ENCODE measurements at places on chromosomes 1 and 21.

DNA sequence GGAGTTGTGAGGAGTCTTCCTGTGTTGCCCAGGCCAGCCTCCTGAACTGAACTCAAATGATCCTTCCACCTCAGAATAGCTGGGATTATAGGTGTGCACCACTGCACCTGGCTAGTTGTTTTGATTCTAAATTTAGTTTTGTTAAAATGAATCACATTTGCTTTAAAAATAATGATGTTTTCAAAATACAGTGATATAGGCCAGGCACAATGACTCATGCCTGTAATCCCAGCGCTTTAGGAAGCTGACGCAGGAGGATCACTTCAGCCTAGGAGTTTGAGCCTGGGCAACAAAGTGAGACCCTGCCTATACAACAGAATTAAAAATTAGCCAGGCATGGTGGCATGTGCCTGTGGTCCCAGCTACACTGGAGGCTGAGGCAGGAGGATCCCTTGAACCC is 24.3 kb downstream of the RTCA start:
- no peak for DNase-seq

- no peak for DNase-seq
These were observed 225.3 kb downstream of the SPATA17 start for GRCh38 chr1:217856342-217857034.

- no peak for DNase-seq
These were observed 18.2 kb downstream of the CNTN2 start for GRCh38 chr1:205061227-205061626.

DNA sequence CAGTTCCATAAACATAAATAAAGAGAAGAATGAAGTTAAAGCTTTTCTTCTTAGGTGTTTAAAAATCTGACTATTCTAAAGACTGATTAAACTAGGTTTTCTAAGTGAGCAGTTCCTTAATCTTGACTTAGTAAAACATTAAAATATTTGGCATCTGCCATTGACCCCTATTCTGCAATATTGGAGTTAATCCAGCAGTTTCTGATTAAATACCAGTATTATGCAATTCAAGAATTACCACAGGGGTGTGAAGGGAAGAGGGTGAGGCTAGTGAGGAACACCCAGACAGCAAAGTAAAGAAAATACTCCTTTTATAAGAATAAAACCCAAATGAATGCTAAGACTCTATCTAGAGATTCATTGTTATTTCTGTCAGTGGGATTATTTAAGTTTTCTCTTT is 40.9 kb downstream of the CLIC4 start:
- no peak for DNase-seq

DNA sequence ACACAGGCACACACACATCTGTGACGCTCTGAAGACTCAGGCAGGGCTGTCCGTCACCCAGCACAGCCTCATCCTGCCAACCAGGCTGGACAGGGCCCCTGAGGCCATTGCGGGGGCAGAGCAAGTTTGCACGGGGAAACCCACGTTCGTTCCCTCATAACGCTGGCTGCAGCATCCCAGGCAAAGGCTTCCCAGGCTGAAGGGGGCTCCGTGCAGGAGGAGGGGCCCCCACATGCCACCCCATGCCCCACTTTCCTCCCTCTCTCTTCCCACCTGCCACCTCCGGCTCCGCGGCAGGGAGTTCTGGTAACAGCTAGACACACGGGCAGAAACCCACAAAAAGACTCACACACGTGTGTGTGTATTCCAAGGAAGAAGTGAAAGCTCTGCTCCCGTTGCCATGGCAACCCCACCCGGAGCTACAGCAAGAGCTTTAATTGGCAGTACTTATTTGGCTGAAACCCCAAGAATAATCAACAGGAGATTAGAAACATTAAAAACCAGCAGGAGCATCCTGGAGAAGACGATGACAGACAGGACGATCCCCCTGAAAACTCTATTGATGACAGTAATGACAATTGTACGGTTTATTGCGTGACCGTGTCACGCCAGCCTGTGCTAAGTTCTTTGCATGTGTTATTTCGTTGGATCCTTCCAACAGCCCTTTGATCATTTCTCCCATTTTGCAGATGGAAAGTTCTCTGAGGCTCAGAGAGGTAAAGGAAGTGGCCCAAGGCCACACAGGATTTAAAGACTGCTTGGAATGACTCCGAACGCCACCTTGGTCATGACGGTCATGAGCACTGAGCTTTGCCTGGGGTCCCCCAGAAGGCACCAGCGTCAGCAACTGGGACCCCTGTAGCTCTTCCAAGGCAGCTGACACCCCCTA is 247.1 kb downstream of the NPHP4 start:
- no peak for DNase-seq

- DNase-seq, result no peak
These were observed 54.6 kb downstream of the RAP1GAP start for GRCh38 chr1:21614419-21615115.

- DNase-seq, result no peak
These were observed 11.8 kb upstream of the CELSR2 start for GRCh38 chr1:109237512-109237911.

DNA sequence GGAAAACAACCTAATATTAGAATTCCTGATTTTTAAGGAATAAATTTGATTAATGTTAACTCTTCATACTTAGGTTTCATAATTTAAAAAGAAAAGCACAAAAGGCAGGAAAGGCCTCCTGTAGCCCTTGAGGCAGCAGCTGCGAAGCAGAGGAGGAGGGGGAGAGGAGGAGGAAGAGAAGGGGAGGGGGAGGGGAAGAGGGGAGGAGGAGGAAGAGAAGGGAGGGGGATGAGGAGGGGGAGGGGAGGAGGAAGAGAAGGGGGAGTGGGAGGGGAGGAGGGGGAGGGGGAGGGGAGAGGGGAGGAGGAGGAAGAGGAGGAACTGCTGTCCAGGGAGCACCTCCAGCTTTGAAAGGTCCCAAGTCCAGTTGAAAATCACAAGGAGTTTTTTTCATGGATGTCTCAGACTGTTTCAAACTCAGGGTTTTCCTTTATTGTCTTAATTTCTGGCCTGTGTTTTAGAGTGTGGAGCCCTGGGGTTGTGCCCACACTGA is 35.1 kb upstream of the DIP2A start:
- no peak for DNase-seq

- DNase-seq, result no peak
These were observed 31.8 kb downstream of the UBE2U start for GRCh38 chr1:64235181-64235580.

- DNase-seq, result no peak
These were observed 6.1 kb upstream of the PSMA5 start for GRCh38 chr1:109432336-109432735.

DNA sequence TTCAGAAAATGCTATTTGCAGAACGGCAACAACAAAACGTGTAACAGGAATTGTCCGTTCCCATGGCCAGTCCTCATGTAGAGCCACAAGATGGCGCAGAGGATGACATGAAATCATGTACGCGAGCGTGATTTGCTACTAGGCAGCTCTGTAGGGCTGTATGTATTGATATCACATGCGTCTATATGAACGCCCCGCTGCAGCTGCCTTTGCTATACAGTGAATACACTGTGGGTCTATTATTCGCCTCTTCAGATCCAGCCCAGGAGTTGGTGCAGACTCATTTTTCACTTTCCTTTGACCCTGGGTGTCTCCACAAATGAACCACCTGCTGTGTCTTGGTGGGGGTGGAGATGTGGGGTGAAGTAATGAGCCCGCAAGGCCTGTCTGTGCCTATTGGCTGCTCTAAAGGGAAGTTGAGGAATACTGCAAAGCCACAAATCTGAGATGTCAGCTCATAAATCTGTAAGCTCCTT is 361.5 kb downstream of the KIF26B start:
- no peak for DNase-seq

GRCh38 chr1:15350551-15351200 is 59.0 kb upstream of the EFHD2 start:
- DNase-seq, result no peak

DNA sequence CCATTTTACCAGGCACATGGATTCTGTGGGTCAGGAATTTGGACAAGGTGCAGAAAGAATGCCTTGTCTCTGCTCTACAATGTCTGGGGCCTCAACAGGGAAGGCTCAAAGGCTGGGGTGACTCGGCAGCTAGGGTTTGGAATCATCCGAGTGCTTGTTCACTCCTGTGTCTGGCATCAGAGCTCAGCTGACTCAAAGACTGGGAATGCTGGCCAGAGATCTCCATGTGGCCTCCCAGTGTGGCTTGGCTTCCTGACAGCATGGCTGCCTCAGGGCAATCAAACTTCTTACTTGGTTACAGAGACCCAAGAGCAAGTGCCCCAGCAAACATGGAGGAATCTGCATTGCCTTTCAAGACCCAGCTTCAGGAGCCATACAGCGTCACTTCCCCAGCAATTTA is 110.5 kb downstream of the TOMM20 start:
- no peak for DNase-seq

- DNase-seq, result no peak
These were observed 61.5 kb upstream of the RAVER2 start for GRCh38 chr1:64683419-64683818.

DNA sequence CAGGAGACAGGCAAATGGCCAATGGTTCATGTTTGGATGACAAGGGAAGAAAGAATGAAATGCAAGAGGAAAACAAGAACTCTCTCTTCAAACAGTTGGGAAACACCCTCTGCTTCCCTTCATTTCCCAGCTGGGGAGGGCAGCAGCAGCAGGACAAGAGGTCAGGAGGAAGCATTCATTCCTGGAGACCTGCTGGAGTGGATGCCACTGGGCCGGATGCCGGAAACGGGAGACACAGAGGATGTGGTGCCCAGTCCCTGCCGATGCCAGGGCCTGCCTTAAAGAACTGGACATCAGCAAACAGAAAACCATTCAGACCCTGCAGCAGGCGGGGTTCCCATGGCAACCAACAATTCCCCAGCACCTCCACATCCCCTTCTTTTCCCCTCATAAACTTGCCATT is 102.3 kb upstream of the ZNF648 start:
- DNase-seq, result no peak

DNA sequence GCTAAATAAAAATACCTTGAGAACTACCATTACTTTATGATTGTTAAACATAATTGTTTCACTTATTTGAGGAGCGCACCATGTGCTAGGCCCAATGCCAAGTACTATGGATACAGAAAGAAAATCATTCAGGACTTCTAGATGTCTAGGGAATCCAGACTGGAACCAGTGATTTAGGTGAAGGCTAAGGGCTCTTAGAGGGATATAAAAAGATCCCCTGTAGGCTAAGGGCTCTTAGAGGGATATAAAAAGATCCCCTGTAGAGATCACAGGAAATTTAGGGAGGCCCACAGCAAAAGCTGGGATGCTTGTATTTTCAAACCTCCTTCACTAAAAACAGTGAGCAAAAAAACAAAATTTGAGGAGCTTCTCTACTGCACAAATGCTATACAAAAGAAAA is 6.7 kb downstream of the TOR1AIP2 start:
- DNase-seq, result no peak

DNA sequence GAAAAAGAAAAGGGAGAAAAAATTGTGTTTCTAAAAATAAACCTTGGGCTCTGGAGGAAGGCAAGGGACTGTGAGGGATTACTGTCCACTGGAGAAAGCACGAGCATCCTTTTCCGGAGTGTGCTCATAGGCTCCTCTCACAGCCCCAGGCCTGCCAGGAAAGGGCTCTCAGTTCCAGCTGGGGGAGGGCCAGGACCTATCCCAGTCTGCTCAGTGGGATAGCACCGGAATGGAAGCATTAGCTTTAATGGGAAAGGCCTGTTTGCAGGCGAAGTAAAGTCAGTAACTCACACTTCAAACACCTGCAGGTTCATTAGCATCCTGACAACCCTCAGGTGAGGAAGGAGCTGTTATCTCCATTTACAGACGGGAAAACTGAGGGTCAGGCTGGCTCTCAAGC is 113.9 kb upstream of the USP24 start:
- DNase-seq, result no peak

DNA sequence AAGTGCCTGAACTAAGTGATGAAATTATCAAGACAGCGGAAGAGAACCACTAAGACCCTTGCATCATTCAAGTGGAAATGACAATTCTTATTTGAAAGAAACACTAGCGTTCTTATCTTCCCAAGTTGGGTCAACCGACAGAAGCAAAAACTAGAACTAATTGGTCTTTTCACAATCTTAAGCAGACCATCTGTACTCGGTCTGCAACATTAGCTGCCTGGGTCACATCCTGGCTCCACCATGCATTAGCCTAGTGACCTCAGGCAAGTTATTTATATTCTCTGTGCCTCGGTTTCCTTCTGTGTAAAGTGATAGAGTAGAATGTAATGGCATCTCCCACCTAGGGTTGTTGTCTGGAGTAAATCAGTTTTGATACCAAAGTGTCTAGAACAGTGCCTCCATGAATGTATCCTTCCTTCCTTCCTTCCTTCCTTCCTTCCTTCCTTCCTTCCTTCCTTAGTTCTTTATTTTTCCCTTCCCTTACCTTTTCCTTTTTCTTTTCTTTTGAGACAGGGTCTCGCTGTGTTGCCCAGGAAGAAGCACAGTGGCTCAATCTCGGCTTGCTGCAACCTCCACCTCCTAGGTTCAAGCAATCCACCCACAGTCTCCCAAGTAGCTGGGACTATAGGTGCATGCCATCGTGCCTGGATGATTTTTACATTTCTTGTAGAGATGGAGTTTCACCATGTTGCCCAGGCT is 6.0 kb downstream of the COLGALT2 start:
- no peak for DNase-seq

- no peak for DNase-seq
These were observed 204.7 kb downstream of the ST6GALNAC3 start for GRCh38 chr1:76279101-76279748.

- DNase-seq, result no peak
These were observed 7.4 kb downstream of the CD48 start for GRCh38 chr1:160704250-160704649.

- DNase-seq, result no peak
These were observed 35.3 kb downstream of the B3GALNT2 start for GRCh38 chr1:235468970-235469369.

GRCh38 chr1:56135069-56135863 is 444.1 kb downstream of the PLPP3 start:
- no peak for DNase-seq

GRCh38 chr1:221045842-221046831 is 166.9 kb downstream of the HLX start:
- DNase-seq, result no peak

DNA sequence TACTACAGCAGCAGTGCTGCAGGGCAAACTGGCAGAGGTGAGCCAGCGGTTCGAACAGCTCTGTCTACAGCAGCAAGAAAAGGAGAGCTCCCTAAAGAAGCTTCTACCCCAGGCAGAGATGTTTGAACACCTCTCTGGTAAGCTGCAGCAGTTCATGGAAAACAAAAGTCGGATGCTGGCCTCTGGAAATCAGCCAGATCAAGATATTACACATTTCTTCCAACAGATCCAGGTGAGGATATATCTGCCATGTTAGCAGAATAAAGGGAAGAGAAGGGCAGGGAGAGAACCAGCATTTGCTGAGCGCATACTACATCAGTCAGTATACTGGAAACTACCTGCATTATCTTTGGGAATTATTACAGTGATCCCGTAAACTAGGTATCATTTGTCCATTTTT is 130.0 kb upstream of the BMP8A start:
- DNase-seq, result no peak

GRCh38 chr21:28590026-28590425 is 402.7 kb downstream of the LTN1 start:
- DNase-seq, result no peak

- DNase-seq, result no peak
These were observed 61.4 kb downstream of the TEX35 start for GRCh38 chr1:178574345-178574744.
